ENCODE measurements at places on chromosomes 7 and 10.

- peak; percentile 11 for DNase-seq
Measured at GRCh38 chr7:100829150-100829716, 1.9 kb upstream of the EPHB4 start.

GRCh38 chr7:32658034-32658433 lies 162.7 kb downstream of the AVL9 start:
- DNase-seq, result no peak

DNA sequence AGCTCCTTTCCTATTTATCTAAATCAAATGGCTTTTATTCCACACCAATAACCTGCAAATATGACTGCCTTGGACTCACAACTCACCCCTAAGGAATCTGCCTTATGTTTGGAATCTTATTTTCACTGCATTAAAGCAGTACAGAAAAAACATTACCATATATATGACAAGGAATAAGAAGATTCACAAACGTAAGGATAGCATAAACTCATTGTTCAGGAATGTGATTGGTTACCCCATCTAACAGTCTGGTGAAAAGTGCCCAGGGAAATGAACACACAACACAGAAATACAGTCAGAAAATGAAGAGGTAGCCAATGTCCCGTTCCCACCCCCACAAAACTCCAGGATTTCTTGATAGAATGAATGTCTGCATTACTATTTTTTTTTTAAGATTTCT lies 2.0 kb downstream of the PPP3CB start:
- no peak for DNase-seq

DNA sequence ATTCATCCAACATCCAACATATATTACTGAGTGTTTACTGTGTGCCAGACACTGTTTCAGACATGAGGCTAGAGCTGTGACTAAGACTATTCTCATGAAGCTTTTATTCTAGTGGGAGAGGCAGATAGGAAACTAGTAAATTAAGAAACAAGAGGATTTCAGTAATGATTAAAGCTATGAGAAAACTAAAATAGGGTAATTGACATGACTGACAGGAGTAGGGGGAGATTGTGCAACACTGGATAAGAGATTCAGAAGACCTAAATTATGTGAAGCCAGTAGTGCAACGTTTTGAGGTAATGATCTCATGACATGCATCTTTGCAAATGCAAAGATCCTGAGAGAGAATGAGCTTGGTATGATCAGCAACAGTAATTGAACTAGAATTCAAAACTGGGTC lies 48.6 kb upstream of the MKLN1 start:
- no peak for DNase-seq

DNA sequence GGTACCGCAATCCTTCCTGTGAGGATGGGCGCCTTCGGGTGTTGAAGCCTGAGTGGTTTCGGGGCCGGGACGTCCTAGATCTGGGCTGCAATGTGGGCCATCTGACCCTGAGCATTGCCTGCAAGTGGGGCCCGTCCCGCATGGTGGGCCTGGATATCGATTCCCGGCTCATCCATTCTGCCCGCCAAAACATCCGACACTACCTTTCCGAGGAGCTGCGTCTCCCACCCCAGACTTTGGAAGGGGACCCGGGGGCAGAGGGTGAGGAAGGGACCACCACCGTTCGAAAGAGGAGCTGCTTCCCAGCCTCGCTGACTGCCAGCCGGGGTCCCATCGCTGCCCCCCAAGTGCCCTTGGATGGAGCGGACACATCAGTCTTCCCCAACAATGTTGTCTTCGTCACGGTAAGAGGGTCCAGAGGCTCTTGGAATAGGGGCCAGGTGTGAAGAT lies 1.7 kb downstream of the MEPCE start:
- DNase-seq, result no peak

GRCh38 chr7:11648980-11649379 lies 183.0 kb downstream of the THSD7A start:
- DNase-seq, result no peak

All from iPS-NIHi11 (cell line).